MCF 10A (cell line): ENCODE measurements at places on chromosomes 13 and 19.

DNA sequence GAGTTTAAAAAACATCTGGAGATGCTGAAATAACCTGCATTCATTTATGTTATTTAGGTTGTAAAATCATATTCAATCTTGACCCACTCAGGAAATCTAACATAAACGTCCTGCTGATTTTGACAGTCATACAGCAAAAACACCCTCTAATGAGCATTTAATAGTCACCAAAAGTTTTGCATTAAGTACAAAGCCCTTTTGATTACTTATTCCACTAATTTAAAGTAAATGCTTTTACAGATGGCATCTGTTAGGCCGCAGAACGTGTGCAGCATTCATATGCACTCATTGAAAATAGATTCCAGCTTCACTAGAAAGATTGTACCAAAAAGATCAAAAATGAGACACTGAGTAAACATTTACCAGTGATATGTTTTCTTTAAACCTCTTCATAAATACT, 1295.1 kb downstream of the EFNB2 start:
- DNase-seq: no peak

- no peak for DNase-seq
Measured at GRCh38 chr19:50475101-50475568, 1.2 kb upstream of the EMC10 start.

- no peak for DNase-seq
Measured at GRCh38 chr13:26780411-26780810, 19.8 kb upstream of the GPR12 start.

DNA sequence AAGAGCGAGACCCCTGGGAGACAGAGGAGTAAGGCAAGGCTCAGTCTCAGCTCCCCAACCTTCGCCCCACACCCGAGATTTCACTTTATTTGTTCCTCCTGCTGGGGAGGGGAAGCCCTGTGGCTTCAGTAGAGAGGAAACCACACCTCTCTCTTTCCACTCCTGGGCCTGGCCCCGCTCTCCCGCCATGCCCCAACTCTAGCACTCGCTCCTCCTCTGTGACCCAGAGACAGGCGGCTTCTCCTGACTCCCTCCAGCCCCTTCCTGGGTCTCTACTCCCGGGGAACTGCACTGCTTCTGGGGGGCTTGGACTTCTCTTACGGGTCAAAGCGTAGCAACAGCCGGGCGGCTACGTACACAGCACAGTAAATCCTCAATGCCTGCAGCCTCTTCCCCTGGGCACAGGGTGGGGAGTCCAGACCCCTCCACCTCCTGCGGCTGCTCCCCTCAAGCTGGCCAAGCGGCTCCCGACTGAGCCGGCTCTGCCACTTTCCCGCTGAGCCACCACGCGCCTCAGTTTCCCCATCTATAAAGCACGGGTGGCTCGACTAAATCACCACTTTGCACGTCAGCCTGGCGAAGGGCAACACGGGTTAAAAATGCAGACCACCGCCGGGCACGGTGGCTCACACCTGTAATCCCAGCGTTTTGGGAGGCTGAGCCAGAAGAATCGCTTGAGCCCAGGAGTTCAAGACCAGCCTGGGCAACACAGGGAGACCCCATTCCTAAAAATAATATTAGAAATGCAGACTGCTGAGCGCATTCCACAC, 1.4 kb downstream of the RNF126 start:
- no peak for DNase-seq

GRCh38 chr13:31913459-31913858, 118.1 kb upstream of the FRY start:
- DNase-seq: peak; percentile 20
